ENCODE measurements at places on chromosomes 7 and 10.

DNA sequence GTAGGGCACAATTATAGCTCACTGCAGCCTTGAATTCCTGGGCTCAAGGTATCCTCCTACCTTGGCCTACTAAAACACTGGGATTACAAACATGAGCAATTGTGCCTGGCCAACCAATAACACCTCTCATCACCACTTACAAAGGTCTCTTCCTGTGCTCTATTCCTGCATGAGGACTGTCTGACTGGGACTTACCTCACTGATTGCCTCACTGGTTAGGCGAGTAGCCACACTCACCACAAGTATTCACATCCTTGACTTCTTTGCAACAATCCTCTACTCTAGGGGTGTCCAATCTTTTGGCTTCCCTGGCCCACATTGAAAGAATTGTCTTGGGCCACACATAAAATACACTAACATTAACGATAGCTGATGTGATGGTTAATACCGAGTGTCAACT, 22.6 kb upstream of the PDIA4 start:
- DNase-seq: no peak

DNA sequence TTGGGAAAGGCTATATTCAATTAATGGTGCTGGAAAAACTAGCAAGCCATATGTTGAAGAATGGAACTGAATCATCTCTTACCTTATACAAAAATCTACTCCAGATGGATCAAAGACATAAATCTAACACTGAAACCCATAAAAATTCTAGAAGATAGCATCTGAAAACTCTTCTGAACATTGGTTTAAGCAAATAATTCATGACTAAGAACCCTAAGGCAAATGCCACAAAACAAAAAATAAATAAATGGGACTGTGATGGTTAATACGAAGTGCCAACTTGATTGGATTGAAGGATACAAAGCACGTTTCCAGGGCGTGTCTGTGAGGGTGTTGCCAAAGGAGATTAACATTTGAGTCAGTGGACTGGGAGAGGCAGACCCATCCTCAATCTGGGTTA, 1130.0 kb downstream of the DNAJB9 start:
- DNase-seq: no peak

- DNase-seq: no peak
Observed at GRCh38 chr10:91034494-91035159, 113.7 kb upstream of the ANKRD1 start.

- DNase-seq: no peak
Observed at GRCh38 chr7:37018954-37019353, 294.7 kb upstream of the AOAH start.

- no peak for DNase-seq
Observed at GRCh38 chr7:22723637-22724036, 3.4 kb upstream of the IL6 start.

DNA sequence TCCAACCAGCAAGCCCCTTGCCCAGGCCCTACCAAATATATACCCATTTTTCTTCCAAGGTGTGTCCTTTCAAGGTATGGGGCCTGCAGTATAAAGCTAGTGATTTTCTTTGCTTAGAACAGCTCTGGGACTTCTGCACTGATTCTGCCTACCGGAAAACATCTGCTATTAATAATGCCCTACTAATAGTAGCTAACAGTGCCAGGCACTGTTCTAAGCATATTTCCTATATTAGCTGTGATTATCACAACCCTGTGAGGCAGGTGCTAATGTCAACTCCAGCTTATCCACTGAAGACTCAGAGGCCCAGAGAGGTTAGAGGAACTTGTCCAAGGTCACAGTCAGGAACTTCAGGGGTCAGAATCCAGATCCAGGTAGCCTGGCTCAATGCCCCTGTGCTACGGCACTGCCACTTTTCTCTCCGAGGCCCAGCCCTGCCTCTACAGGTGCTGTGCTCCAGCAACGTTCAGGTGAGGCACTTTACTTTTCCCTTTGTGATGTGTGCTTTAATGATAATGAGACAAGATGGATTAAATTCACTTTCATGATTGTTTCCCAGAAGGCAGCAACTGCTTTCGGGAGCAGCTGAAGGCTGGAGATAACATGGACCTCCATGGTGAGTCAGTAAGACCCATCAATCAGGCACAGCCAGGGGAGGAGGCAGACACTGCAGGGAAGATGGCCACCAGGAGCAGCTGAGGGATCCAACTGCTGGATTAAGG, 26.7 kb downstream of the TAS2R41 start:
- no peak for DNase-seq

DNA sequence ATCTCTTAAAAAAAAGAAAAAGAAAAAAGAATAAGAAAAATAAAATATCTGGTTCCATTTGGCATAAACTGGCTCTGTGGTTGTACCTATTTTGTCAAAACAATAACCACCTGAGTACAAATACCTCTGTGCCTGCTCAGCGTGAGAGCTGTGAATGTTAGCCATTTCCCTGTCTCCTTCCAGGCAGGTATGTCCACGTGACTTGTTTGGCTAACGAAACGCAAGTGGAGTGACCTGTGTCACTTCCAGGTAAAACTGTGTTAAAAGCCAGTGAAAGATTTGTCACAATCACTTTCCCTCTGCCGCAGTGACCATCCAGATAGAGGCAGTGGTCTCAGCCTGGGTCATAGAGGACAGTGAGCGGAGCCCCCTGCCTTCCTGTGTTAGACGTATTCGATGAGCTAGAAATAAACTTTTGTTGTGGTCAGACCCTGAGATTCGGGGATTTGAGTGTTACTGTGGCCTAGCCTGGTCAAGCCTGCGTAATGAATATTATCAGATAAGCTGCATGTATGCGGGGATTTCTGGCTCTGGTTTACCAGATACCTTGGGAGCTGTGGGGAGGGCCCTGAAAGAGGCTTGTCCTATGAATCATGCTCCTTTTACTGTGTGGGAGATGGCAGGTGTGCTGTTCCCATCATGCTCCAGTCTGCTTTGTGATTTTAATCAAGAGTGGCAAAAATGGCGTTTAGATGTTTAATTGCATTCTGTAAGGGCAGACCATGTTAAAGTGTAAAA, 3.8 kb downstream of the PTER start:
- no peak for DNase-seq

DNA sequence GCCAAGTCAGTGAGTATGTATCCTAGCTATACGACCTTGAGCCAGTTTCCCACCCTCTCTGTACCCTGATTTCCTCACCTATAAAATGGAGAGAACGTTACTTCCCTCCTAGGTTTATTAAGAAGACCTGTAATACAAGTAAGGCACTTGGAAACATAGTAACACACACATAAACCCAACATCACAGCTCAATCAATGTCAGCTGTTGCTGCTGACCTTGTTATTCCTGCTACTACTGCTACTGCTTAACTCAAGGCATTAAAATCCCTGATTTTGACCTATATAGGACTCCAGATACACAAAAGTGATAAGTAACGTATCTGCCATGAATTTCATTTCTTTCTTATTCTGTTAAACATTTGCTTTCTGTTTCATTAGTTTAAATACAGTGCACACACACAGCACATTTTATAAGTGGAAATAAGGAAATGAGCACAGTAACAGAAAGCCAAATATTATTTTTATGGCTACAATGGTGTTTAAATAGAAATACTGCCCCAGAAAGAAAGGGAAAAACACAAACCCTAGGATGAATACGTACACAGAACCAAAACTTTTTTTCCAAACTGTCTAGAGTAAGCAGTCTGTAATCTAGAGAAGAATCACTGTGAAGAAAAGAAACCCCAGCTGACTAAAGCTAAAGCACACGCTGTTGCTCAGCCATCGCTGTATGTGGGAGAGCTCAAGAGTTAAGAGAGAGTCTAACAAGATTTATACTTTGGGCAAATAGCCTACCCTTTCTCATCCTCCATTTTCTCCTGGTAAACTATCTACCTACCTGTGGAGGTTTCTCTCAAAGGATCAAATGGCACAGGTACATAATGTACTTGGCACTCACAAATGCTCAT, 19.0 kb downstream of the NAPEPLD start:
- no peak for DNase-seq

GRCh38 chr7:132028144-132028920, 471.9 kb upstream of the PODXL start:
- DNase-seq: no peak

DNA sequence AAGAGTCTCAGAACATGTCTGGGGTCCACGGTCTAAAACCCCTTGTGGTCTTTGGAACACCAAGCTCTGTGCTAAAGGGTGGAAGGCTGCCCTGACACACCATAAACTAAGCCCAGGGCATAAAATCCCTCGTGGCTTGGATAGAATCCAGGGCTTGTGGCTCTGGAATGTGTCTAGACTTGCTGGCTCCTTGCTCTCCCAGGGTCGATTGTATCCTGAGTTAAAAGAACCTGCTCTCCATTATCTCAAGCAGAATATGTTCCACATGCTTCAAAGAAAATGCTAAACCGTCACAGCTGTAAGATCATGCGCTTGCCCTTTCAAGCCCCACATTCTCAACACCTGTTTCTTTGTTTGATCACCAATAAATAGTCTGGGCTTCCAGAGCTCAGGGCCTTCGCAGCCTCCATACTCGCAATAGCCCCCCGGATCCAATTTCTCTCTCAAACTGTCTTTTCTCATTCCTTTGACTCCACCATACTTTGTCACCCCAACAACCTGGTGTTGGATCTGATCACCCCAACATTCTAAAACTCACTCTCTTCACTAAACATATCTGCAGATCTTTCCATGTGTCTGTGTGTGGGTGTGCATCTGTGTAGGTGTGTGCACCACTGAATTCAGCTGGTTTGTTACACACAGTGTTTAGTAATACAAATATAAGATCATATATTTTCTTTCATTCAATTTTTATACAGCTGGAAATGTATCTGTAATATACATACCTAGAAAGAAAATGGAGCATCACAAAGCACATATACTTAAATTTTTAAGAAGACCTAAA, 238.5 kb downstream of the ZMYND11 start:
- DNase-seq: no peak

- no peak for DNase-seq
Observed at GRCh38 chr7:150957133-150958020, 20.7 kb downstream of the KCNH2 start.

GRCh38 chr10:90224791-90225566, 523.6 kb downstream of the KIF20B start:
- DNase-seq: no peak

- DNase-seq: no peak
Observed at GRCh38 chr7:77330169-77330882, 85.8 kb downstream of the GSAP start.

GRCh38 chr7:140230861-140231770, 54.3 kb upstream of the KDM7A start:
- peak; percentile 95 for DNase-seq

DNA sequence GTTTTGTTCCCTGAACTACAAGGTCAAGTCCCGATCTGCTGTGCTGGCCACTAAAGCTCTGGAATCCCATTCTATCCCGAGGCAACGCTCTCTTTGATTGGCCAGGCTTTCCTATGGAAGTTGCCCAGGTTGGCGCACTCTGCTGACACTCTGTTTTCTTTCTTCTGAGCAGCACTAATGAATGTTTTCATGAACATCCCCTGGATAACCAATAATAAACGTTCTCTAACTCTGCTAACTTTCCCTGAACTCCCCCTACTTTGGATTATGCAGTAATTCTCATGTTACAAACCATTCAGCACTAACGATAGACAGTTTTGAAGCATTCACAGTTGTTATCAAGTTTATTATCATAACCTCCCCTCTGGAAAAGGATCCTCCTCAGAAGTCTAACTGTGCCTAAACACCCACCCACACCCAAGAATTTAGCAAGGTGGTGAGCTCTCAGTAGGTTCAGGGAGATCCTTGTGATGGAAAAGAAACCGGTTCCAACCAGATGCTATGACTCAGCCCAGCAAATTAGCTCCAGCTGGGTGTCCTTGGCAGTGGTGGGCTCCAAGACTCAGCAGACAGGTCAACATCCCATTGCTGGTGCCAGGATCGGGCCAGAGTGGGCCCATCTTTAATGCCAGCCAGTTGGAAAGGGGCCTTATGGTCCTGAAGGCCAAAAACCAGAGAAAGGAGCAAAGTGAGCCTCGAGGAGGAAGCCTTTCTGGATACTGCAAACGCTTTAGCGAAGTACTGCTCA, 68.4 kb downstream of the CREB3L2 start:
- no peak for DNase-seq

GRCh38 chr10:4351723-4352413, 474.1 kb upstream of the AKR1E2 start:
- DNase-seq: no peak

- no peak for DNase-seq
Observed at GRCh38 chr10:104450954-104451353, 97.3 kb downstream of the CFAP58 start.

DNA sequence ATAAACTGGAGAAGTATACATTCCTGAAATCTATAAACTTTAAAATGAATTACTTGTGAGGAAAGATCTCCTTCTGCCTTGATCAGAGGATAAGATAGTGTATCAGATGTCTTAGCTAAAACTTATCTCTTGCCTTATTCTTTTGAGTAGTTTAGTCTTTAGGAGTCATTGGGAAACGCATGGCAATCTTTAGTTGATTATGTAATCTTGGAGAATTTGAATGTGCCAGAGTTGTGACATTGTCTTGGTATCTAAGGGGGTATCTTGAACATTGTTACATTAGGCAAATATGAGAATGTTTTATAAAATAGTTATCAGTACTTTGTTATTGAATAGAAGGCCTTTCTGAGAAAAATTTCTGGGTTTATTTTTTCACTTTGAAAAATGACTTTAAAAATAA, 61.6 kb upstream of the ADRA2A start:
- no peak for DNase-seq

GRCh38 chr7:125926621-125927020, 997.0 kb upstream of the POT1 start:
- no peak for DNase-seq

DNA sequence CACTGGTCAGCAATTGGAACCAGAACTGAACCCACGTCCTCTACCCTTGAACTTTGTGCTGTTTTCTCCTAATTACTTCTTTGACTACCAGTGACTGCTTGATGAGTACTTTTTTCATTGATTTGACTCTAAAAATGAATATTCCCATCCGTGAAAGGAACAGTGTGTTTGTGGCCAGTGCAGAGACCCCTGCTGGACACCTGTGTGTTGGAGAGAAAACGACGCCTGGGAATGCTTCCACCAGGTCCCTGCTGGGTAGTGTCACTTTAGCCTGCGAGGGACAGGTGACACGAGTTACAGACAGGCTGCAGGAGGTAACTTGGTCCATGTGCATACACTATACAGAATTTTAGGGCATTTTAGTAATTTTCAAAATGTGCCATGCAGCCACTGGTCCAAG, 6.8 kb upstream of the GJD4 start:
- DNase-seq: no peak

GRCh38 chr10:43226851-43227845, 39.7 kb downstream of the RASGEF1A start:
- DNase-seq: peak; percentile 44

GRCh38 chr7:3510101-3511020, 209.3 kb downstream of the SDK1 start:
- no peak for DNase-seq

- no peak for DNase-seq
Observed at GRCh38 chr7:84231157-84231556, 36.6 kb upstream of the SEMA3A start.

GRCh38 chr7:107023522-107024151, 20.9 kb upstream of the PRKAR2B start:
- DNase-seq: no peak

DNA sequence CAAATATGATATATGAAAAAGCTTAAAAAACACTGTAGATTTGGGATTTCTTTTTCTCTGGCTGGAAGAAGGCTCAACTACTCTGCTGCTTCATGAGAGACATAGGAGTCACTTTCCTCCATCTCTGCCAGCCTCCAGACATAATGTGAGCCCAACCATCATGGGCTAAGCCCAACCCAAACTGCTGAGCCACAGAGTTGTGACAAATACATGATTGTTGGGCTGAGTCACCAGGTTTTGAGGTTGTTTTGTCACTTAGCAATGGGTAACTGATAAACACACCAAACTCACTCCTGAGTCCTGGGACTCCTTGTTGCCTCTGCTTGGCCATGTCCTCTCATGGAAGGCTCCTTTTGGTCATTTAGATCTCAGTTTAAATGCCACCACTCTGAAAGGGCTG, 381.8 kb upstream of the FZD8 start:
- no peak for DNase-seq

Measured in H7 (cell line).